ENCODE measurements at places on chromosomes 1 and 21. TPM values are rescaled to one million over a fixed set of nuclear protein-coding genes. Genes with fewer than 3 reads are reported as not detected.
A peak's percentile ranks its signal among the peaks of the same experiment; 100 is the strongest.

Gene BNIPL
- 0.99 TPM for total RNA-seq

Gene GPR37L1
- not detected for total RNA-seq

Gene PIGV
- 16.4 TPM for total RNA-seq

Gene NPHS2
- not detected for total RNA-seq

DNA sequence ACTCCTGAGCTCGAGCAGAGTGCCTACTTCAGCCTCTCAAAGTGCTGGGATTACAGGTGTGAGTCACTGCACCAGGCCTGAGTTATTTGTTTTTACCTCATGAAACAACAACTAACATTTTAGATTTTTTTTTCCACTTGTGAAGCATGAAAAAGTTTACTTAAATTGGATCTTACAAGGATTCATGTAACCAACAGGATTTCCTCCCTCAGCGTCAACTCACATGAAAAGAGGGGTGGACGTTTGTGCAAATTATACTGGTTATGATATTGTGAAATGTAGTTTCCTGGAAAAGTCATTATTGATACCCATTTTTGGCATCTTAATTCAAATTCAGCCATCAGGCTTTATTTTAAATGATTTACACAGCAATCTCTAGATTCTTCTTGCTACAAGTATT, 6.5 kb downstream of the CNST start:
- no peak for DNase-seq
- H3K27me3 ChIP-seq: no peaks in the 10 kb centered on the region
- peaks cover 30% of the 10 kb centered on the region for H3K36me3 ChIP-seq
- H3K27ac ChIP-seq: peak overlapping the region; percentile 54

GRCh38 chr1:11569551-11569950, 84.7 kb downstream of the FBXO2 start:
- no peaks in the 10 kb centered on the region for H3K36me3 ChIP-seq
- H3K4me3 ChIP-seq: no peak overlapping the region
- H3K4me1 ChIP-seq: no peaks in the 10 kb centered on the region
- DNase-seq: no peak
- peaks cover 4% of the 10 kb centered on the region for H3K27me3 ChIP-seq
- no peak overlapping the region for H3K27ac ChIP-seq

DNA sequence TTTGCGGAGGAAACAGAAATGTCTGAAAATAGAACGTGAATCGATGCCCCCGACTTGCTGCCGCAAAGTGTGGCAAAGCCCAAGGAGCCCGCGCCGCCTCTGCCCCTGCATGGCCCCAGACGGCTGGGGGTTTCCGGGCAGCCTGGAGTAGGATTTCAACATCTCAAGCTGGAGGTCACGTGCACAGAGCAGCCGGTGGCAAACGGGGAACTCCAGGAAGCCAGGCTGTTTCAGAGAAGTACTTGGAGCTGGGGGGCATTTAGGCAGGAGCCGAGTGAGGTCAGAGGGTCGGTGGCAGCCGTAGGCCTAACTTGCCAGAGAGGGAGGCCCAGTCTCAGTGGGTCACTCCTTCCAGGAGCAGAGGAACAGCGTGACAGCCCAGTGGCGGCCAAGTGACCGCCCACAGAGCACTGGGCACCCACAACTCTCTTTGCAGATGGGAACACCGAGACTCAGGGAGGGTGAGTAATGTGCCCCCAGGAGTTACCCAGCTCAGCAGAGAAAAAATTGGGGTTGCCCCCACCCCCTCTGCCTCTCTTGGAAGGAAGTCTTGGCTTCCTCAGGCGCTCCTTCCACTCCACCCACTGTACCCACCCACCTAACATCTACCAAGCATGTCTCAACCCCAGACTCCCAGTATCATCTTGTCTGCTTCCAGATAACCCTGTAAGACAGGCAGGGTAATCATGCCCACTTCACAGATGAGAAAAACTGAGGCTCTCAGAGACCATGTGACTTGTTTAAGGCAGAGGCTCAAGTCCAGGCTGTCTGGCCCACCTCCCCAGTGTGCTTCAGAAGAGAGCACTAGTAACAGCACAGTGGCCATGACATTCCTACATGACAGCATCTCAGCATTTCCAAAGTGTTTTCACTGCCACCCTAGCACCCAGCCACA, 179.4 kb downstream of the HIVEP3 start:
- peaks cover 65% of the 10 kb centered on the region for H3K4me1 ChIP-seq
- H3K27me3 ChIP-seq: no peaks in the 10 kb centered on the region
- DNase-seq: peak; percentile 63
- peak overlapping the region; percentile 91 for H3K27ac ChIP-seq

DNA sequence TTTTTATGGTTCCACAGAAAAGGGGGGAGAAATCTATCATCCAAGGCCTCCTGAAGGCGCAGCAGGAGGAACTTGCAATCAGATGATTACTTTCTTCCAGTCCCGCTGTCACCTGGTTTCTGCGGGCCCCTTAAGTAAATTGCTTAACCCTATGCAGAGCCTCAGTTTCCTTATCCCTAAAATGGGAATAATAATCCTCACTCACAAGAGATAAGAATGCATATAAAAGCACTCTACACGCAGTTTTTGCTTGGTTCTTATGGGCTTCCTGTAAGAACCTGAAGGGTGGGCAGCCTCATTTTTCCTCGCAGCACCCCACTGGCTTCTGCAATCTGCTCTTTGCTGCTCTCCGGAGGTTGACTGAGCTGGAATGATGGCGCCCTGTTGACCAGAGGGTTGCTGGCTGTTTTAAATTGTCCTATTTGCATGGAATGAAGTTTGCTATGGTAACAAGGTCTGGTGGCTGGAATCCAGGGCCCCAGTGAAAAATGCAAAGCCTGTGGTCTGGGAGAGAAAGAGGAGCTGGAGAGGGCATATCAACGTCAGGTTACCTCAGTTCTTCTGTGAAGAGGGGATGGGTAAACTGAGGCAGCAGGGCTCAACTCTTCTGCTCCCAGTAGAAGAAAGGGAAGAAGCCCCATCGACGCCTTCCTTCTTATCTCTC, 1.0 kb upstream of the KAZN start:
- no peak overlapping the region for H3K27ac ChIP-seq
- no peak overlapping the region for H3K4me3 ChIP-seq
- peaks cover 49% of the 10 kb centered on the region for H3K27me3 ChIP-seq
- no peak for DNase-seq
- no peaks in the 10 kb centered on the region for H3K4me1 ChIP-seq

DNA sequence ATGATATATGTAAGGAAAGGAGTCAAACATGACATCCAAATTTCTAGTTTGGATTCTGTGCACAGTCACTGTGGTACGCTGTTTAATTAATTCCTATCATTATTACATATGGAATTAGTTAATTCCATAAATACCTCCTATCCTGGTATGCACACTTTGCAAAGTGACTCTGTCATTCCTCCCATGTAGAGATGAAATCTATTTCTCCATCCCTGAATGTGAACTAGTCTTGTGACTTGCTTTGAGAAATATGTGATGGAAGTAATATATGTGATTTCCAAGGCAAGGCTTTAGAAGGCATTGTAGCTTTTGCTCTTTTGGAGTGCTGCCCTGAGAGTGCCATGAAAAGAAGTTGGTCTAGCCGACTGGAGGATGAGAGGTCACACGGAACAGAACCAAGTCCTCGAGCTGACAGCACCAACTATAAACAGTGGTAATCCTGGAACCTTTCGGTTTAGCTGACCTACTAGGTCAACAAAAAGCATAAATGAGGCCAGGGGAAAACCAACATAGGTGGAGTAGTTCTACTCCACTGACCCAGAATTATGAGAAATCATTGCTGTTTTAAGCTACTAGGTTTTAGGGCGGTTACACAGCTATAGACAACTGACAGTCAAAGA, 1.5 kb downstream of the SELENOF start:
- H3K27me3 ChIP-seq: no peaks in the 10 kb centered on the region
- peak overlapping the region; percentile 31 for H3K27ac ChIP-seq
- DNase-seq: no peak
- H3K4me1 ChIP-seq: peaks cover 46% of the 10 kb centered on the region
- no peak overlapping the region for H3K4me3 ChIP-seq

- H3K4me3 ChIP-seq: no peak overlapping the region
- no peaks in the 10 kb centered on the region for H3K27me3 ChIP-seq
- H3K27ac ChIP-seq: no peak overlapping the region
- no peak for DNase-seq
- no peaks in the 10 kb centered on the region for H3K4me1 ChIP-seq
Observed at GRCh38 chr1:175841738-175842187, 98.4 kb upstream of the TNR start.

GRCh38 chr1:8015036-8015808, 10.9 kb downstream of the ERRFI1 start:
- no peaks in the 10 kb centered on the region for H3K36me3 ChIP-seq
- no peaks in the 10 kb centered on the region for H3K4me1 ChIP-seq
- H3K27ac ChIP-seq: no peak overlapping the region
- DNase-seq: peak; percentile 68

DNA sequence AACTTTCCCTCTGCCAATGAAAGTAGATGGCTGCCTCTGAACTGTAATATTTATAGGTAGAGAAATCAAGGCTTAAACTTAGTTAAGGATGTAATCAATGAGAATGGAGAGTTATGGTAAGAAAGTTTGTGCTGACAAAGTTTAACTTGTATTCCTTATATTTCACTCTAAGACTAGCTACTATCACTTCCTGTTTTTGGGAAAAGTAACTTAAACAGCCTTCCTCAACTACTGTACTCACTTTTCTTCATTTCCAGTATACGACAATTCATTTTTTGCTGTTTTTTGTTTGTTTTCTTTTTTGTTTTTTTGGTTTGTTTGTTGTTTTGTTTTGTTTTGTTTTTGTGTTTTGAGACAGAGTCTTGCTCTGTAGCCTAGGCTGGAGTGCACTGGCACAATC, 3.7 kb downstream of the RGS18 start:
- H3K27me3 ChIP-seq: no peaks in the 10 kb centered on the region
- H3K27ac ChIP-seq: no peak overlapping the region
- peaks cover 2% of the 10 kb centered on the region for H3K4me1 ChIP-seq

DNA sequence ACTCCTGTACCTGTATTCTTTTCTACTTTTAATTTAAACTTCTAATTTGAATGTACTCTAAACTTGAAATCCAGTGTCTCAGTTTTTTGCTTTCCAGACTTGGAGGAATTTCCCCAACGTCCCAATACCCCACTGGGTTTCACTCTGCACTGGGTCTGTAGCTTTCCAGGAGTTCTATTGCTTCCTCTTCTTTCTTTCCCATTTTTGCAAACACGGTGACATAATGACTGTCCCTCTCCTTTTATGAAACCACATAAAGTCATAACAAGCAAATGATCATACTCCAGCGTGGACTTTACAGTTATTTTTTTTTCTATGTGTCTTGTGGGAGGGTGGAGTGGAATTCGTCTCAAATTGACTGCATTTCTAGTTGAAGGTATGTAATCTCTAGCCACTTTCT, 97.1 kb downstream of the FASLG start:
- H3K4me1 ChIP-seq: peaks cover 6% of the 10 kb centered on the region
- DNase-seq: no peak
- H3K27me3 ChIP-seq: peaks cover 34% of the 10 kb centered on the region
- no peak overlapping the region for H3K4me3 ChIP-seq
